ENCODE measurements at places on chromosomes 1 and 21.

DNA sequence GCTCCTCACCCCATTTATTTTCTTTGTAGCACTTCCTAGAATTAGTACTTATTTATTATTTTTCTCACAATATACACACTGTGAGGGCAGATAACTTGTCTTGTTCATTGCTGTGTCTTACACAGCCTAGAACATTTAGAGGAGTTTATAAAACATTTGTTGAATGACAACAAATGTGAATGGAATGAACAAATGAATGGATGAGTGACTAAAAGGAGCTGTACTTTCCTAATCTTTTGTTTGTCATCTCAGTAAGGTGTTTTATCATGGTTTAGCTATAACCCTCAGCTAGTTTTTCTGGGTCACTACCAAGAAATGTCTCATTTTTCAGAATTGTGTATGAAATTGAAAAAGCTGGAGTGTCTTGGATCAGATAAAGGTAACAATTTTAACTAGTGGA lies 239.3 kb upstream of the KCNK2 start:
- DNase-seq: no peak

- peak; percentile 17 for DNase-seq
Measured at GRCh38 chr21:25934771-25935224, 200.0 kb downstream of the GABPA start.

DNA sequence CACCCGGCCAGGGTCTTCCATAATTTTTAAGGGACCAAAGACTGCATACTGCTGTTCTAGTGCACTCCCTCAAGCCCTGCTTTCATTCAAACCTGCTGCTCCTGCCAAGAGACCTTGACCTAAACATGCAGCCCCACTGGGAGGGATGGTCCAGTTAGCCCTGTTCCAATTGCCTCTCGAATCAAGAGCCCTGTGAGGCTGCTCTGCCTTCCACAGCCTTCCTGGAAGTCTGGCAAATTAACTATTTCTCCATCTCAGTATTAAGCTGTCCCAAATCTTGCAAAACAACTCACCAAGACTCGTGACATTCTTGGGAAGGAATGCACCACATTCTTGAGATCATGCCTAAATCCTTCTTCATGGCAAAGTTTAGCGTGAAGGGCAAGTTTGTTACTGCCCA lies 231.3 kb downstream of the C1orf94 start:
- DNase-seq: no peak

GRCh38 chr1:191099696-191100095 lies 622.0 kb upstream of the BRINP3 start:
- DNase-seq: no peak

- no peak for DNase-seq
Measured at GRCh38 chr1:112866151-112866550, 89.8 kb downstream of the SLC16A1 start.

DNA sequence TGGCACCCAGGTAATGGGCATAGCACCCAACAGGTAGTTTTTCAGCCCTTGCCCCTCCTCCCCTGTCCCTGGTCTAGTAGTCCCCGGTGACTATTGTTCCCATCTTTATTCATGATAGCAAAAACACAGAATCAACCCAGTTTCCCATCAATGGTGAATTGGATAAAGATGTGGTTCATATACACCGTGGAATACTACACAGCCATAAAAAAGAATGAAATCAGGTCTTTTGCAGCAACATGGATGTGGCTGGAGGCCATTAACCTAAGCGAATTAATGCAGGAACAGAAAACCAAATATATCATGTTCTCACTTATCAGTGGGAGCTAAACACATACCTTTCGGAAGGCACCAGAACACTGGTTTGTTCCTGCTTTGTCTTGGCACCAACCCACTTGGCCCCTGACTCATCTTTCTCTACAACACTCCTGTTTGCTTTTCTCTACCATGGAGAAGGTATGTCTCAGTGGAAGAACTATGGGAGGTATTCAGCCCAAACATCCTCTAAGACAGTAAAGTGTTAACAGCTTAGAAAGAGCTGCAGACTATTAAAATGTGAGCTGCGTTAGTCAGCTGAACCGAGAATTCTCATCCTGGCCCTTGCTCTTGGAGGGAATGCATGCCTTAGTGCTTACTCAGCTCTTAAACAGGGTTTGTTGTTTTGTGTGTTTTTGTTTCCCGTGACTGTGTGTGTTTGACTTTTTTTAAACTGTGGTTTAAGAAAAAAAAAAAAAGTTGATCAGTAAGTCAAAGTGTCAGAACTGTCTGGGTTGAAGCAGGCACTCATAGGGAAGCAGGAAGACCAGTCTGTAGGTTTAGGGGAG lies 203.0 kb downstream of the TOMM20 start:
- DNase-seq: no peak

- DNase-seq: peak; percentile 21
Measured at GRCh38 chr1:2230781-2231531, 2.8 kb downstream of the SKI start.

DNA sequence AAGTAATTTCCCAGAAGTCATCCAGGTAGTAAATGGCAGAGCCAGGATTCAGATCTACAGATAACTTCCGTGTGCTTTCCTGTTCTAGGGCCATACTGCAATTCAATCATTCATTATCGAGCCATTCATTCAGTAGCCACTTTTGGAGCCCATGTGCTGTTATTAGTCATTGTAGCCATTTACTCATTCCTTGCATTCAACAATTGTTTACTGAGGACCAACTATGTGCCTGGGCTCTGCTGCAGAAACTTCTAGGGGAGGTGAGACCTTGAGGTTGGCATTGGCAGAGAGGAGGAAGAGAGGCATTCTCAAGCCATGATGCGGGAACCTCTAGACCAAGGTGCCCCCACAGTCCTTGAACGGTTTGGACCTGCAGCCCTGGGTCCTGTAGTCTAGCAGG lies 27.9 kb downstream of the EPHB2 start:
- DNase-seq: no peak

DNA sequence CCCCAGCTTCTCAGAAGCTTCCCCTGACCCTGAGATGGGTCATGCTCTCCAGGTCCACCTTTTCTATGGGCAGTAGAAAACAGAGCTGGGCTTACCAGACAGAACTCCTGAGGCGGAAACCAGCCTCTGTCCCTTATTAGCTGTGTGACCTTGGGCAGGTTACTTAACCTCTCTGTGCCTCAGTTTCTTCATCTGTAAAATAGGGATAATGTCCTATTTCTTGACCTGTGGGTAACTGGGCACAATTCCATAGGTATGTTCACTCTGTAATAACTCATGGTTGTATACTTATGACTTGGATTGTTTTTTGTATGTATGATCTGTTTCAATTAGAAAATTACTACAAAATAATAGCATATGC lies 57.1 kb upstream of the EDN2 start:
- no peak for DNase-seq

DNA sequence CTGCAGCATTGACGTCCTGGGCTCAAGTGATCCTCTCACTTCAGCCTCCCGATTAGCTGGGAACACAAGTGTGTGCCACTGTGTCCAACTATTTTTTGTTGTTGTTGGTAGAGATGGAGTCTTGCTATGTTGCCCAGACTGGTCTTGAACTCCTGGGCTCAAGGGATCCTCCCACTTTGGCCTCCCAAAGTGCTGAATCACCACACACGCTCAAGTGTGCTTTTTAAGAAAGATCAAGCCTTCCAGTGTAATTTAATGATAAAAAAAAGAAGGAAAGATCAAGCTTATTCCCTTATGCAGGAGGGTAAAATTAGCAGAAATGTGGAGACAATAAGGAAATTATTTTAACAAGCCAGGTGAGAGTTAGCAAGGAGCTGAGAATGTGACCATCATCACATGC lies 61.1 kb upstream of the SERBP1 start:
- DNase-seq: no peak

- no peak for DNase-seq
Measured at GRCh38 chr21:44759628-44760285, 41.9 kb downstream of the UBE2G2 start.

GRCh38 chr1:119435052-119435451 lies 20.1 kb downstream of the HSD3B2 start:
- no peak for DNase-seq

- DNase-seq: no peak
Measured at GRCh38 chr1:84912726-84913554, 19.9 kb upstream of the LPAR3 start.

GRCh38 chr1:25555753-25556092 lies 12.3 kb downstream of the LDLRAP1 start:
- no peak for DNase-seq

DNA sequence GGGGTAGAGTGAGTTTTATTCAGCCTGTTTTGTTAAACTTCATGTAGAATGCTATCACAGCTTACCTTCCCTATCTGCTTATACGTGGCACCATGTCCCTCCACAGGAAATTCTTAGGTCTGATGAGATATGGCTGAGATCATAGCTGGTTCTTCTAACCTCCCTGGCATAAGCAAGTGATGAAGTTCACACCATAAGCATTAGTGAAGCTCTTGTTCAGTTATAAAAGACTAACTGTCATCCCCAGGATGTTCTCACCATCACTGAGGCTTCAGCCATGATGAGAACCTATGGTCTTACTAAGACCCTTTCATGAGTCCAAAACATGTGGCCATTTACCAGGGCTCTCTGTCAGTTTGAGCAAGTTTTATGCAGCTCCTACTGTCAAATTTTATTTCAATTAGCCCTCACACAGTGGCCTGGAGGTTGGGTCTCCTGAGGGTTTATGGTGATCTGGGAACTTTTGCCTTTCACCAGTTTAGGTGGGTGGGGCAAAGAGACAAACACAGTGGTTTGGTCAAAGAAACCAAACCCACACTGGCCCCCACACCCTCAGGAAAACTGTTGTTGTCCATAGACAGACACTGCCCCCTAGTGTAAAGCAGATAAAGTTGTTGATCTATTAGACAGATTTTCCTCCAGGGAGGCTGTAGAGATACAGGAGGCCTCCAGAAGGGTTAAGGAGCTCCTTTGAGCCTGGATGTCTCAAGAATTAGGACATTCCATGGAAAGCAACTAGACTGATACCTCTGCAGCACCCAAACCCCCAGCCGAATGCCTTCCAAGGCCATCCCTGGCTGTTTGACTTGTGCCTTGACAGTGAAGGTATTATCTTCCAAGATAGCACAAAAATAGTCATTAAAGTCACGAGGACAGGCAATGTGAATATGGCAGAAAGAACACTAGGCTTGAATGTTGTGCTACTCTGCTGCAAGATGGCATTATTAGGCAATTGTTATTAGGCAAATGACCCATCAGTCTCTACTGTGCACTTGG lies 5.0 kb downstream of the SLC22A15 start:
- DNase-seq: peak; percentile 62

GRCh38 chr1:2376261-2376741 lies 15.1 kb downstream of the MORN1 start:
- no peak for DNase-seq

DNA sequence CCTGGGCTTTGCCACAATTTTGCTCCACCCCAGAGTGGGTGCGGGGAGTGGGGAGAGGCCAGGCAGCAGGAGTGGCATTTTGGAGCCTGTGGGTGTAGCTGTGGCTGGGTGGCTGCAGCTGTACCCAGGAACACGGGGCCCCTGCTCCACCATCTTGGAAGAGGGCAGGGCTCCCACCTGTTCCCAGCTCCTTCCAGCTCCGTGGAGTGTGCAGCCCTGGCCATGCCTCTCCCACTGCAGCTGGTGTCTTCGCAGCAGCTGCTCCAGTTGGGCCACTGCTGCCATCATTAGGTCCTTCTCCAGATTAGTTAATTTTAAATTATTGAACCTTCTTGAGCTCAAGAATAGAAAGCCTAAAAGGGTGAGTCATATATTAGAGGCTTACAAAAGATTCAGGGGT lies 17.6 kb downstream of the FAM20B start:
- no peak for DNase-seq

DNA sequence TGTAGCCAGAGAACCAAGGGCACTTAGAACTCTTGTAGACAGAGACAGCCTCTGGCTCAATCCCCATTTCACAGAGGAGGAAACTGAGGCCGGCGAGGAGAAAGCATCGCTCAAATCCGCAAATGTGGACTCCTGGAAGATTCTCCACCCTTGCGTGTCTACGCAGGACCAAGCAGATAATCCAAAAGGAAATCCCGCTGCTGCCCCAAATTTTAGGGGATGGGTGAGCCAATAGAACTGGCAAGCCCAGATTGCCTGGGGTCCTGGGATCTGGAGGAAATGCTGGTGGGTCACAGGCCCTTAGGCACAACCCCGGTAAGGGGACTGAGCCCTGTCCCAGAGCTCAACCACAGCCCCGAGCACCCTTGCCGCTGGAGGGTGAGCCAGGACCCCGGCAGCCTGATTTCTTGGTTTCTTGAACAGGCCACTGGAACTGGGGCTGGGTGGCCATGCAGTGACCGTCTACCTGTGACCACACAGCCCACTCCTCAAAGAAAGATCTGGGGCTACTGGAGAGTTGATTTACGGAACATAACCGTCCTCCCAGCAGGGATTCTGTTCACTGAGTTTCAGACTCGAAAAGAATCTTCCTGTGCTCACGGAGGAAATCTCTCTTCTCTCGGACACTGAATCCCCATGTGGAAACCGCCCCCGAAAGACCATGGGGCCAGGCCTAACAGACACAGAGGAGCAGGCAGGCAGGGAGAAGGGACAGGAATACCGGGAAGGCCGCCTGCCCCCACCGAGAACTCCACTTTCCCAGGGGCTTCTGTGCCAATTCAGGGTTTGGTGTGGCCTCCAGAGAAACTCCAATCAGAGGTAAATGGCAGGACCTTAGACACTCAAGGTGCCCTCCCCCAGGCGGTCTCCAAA lies 238.4 kb downstream of the NPHP4 start:
- no peak for DNase-seq

DNA sequence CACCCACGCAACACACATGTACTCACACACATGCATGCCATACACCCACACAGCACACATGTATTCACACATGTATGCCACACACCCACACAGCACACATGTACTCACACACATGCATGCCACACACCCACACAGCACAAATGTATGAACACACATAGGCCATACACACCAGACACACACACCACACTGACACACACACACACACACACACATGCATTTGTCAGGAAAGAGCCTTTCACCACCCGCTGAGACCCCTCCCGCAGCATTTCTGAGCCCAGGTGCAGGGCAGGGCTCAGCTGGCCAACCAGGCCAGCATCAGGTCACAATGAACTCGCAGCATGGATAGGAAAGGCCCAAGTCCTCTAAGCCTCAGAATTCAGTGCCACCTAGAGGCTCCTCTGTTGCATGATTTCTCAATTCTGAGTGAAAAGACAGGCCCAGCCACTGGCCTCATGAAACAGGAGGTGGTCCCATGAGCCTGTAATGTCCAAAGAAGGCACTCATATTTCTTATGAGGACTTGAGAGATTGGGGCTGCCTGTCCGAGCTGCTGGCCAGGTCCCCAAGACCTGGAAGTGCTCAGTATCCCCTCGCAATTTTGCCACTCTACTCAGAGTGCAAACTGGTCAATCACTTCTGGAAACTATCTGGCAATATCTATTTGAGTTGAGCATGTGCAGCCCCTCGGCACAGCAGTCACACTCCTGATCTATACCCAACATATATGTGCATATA lies 57.3 kb downstream of the PSMG1 start:
- peak; percentile 75 for DNase-seq

- DNase-seq: no peak
Measured at GRCh38 chr1:33743221-33743998, 120.5 kb upstream of the HMGB4 start.

GRCh38 chr1:246497331-246497915 lies 9.7 kb downstream of the SMYD3 start:
- peak; percentile 75 for DNase-seq
